ENCODE measurements at places on chromosomes 11 and 22.

GRCh38 chr11:116953530-116954285 lies 116.3 kb upstream of the APOA1 start:
- DNase-seq: no peak

DNA sequence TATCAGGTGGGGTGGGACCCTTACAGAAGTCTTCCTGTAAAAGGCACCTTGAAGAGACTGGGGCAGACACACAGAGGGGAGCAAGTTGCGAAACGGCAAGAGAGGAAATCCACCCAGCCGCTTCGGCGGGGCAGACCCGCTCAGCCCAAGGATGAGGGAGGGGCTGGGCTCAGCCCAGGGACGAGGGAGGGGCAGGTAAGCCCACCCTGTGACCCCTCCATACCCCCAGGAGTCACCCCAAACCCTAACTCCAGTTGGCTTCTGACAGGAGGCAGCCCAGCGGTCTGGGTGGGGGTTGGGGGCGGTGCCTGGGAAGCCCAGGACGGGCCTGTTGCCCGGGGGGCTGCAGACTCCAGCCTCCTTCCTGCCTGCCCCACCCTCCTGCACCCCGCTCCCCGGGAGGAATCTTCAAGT lies 965 bp downstream of the OSBPL5 start:
- DNase-seq: no peak

- no peak for DNase-seq
Measured at GRCh38 chr11:80156062-80156461, 715.2 kb upstream of the TENM4 start.

- no peak for DNase-seq
Measured at GRCh38 chr11:77999446-78000030, 5.1 kb upstream of the INTS4 start.

GRCh38 chr11:114880442-114880841 lies 202.1 kb downstream of the NXPE2 start:
- DNase-seq: no peak

DNA sequence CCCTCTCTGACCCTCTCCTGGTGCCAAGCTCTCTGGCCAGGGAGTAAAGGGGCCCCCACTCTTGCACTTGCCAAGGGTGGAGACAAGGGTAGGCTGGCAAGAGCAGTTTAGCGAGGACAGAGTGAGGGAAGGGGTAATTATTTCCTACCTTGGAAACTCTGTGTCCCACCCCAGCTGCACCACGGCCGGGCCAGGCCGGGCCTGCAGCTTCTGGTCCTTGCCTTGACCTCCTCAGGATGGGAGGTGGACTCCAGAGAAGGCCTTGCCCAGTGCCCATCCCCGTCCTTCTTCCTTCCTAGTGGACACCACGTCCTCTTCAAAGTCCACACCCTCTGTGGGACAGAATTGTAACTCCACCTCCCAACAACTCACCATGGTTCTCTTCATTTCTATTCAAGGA lies 18.4 kb upstream of the OSBPL5 start:
- DNase-seq: no peak

GRCh38 chr22:30643055-30643875 lies 7.7 kb downstream of the SLC35E4 start:
- no peak for DNase-seq

GRCh38 chr11:76067099-76067498 lies 139.2 kb downstream of the WNT11 start:
- no peak for DNase-seq

- no peak for DNase-seq
Measured at GRCh38 chr22:47315862-47316419, 553.5 kb downstream of the TBC1D22A start.

- no peak for DNase-seq
Measured at GRCh38 chr22:19687561-19688300, 26.6 kb upstream of the SEPTIN5 start.

DNA sequence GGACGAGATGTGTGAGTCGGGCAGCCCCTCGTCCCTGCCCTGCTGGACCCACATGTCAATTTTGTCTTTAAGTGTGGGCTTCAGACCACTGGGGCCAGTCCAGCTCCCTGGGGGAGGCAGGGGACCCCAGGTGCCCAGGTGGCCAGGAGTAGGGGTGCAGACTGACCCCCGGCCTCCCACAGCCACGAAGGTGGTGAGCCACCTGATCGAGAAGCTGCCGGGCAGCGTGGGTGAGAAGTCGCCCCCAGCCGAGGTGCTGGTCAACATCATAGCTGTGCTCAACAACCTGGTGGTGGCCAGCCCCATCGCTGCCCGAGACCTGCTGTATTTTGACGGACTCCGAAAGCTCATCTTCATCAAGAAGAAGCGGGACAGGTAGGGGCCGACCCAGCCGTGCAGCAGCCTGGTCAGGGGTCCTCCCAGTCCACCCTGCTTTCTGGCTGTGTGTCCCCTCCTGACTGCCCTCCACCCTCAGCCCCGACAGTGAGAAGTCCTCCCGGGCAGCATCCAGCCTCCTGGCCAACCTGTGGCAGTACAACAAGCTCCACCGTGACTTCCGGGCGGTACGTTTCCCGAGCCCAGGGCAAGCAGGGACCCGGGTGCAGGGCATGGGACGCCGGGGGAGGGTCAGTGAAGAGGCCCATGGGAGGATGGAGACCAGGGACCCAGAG lies 9.9 kb downstream of the PKP3 start:
- DNase-seq: no peak

- DNase-seq: no peak
Measured at GRCh38 chr11:78533399-78533798, 41.3 kb downstream of the NARS2 start.

GRCh38 chr11:67996622-67997474 lies 7.0 kb downstream of the UNC93B1 start:
- DNase-seq: no peak

GRCh38 chr11:30683176-30683575 lies 97.0 kb upstream of the MPPED2 start:
- no peak for DNase-seq

DNA sequence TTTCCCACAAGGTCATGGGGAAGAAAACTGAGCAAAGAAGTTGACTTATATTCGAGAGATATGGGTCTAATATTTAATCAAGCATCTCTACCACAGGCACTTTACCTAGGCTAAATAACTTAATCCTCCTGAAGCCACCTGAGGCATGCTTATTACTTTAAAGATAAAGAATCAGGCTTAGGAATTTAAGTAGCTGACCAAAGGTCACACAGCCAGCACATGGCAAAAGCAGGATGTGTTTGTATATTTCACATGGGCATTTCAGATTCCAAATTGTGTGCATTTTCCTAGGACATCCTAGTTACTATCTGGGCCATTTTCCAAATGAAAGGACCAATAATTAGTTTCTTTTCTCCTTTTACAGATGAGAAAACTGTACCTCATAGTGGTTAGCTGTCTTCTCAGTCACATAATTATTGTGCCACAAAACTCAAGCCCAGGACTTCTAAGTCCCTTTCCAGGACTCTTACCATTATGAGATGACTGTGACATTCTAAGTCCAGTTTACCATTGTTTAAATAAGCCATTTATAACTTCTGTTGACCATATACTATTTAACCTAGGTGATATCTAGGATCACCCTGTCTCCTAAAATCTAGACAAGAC lies 112.1 kb upstream of the ZC3H12C start:
- DNase-seq: no peak

DNA sequence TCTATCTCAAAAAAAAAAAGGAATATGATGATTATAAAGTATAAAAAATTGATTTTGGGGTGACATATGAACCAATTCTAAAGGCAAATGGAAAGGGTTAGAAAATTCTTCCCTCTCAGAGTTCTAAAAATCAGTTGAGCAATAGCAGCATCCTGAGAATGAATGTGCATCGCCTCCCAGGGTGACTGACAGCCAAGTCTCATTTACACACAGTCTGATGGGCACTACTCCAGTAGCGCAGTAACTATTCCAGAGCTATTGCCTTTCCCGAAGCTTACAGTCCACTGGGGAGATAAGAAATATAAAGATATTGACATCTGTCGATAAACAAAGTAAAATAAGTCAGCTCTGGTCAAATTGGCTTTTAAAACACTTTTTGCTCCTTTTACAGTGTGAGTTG lies 32.3 kb upstream of the SORL1 start:
- DNase-seq: no peak

Measured in fibroblast of skin of left biceps (primary cell).